CD4-positive, alpha-beta T cell treated with Interleukin-4 for 4 hours (primary cell): ENCODE measurements at places on chromosomes 2 and 18.

DNA sequence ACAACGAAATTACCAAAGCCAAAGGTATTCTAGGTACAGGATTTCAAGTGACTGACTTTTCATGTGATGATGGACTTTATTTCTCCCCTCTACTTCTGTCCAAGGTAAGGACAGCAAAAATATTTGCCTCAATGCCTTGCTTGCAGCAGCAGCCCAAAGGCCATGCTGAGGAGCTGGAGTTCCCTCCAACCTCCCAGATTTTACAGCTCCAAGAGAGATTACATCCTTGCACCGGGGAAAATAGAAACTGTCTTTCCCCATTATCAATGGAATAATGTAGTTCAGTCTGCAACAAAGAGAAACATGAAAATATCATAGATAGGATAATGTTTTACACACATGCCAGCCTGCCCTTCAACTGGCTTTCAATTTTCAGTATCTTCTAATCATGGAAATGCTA lies 13.5 kb downstream of the HSPD1 start:
- no peak for DNase-seq

DNA sequence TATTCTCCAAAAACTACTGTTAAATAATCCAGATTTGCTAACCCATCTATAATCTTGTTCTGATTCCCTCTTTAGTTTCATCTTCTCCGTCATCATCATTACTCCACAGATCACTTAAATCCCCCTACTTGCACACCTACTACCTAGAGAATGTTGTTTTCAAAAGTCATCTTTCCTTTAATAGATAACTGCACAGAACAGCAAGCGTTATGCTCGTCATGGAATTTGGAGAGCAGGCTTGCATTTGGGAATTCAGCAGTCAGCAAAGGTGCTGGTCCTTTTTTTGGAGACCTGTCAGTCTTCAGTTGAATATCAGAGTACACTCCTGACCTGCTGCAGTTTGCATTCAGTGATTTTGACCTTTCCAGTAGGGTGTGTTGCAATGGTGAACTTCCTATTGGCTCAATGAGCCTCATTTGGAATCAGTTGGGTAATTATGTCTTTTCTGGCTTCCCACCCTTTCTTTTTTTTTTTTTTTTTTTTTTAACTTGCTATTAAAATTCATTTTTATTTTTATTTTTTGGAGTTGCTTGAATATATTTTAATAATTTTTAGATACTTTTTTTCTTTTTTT lies 110.6 kb downstream of the HNRNPLL start:
- no peak for DNase-seq

- DNase-seq, result no peak
Observed at GRCh38 chr2:120702061-120702460, 33.6 kb upstream of the GLI2 start.

DNA sequence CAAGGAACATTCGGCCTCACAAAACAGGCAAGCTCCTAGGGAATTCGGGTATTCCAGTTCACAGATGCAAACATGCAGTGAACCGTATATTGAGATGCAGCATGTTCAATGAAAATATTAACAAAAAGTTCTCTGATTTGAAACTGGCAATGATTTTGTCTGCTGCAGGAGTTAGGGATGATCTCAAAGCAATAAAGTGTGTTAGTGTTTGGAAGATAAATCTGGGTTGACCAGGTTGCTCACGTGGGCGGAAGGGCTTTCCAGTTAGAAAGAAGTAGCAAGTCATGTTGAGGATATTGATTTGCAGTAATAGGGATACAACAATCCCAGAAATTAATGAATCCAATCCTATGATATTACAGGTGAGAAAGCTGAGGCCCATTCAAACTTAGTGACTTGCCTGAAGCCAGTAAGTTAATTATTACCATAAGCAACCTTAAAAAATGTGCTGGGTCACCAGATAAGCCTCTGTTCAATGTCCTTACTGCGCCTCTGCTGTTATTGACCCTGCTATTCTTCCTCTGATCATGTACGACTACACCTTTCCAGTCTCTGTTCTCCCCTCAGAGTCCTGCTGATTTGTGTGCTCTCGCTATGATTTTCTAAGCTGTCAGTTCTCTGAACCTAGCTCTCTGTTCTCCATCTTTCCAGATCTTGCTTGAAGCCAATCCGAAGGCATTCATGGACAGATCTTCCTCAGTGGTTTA lies 370.8 kb downstream of the DSEL start:
- no peak for DNase-seq

DNA sequence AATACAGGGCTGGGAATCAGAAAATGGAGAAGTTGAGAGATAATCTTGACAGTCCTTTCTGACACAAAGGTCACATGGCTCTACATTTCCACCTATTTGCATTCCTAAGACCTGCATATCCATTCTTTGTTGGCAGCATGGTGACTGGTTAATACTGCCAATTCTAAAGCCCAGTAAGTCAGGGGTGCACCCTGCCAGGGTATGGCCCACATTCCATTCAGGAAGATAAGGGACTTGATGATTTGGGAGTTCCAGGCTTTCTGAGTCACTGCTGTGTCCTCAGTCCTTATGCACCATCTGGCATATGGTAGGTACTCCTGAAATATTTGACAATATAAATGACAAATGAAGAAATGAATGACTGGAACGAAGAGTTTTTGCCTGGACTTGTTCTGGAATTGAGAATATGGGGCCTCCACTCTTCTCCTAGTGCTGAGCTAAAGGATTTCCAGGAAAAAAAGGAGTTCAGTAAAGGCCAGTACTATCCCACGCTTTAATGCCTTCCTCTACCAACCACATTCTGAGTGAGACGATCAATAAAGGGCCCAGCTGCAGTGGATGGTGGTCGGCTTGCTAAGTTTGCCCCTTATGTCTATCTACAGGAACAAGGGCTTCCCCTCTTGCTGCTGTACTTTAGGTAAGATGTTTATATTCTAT lies 31.7 kb upstream of the EIF2AK3 start:
- no peak for DNase-seq

DNA sequence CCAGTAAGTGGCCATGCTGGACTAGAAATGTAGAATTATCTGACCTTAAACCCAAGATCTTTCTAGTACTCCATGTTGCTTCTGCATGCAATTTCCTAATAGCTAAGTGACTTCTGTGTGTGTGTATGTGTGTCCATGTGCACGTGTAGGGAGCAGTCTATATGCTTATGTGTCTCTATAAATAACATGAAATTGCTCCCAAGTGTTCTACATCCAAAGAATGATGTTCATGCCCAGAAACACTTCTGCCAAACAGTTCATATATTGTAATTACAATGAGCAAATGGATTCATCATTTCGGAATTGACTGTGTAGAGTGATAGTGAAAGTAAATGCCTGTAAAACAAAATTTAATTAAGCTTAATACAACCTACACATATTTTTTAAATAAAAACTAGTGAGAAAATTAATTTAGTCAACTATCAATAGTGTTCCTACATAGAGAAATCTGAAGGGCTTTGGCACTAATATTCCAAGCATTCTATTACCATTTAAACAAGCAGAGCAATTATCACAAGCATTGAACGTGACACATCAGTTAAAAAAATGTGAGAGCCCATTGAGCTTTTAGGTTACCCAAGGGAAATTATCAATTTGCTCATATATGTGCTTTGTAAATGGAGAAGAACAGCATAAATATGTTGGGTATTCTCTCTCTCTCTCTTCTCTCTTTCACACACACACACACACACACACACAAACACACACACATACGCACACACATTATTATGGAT lies 1067.4 kb downstream of the CNTNAP5 start:
- no peak for DNase-seq

GRCh38 chr2:156538083-156538504 lies 101.9 kb downstream of the GPD2 start:
- no peak for DNase-seq

GRCh38 chr2:230947908-230948365 lies 22.9 kb upstream of the GPR55 start:
- DNase-seq, result no peak

DNA sequence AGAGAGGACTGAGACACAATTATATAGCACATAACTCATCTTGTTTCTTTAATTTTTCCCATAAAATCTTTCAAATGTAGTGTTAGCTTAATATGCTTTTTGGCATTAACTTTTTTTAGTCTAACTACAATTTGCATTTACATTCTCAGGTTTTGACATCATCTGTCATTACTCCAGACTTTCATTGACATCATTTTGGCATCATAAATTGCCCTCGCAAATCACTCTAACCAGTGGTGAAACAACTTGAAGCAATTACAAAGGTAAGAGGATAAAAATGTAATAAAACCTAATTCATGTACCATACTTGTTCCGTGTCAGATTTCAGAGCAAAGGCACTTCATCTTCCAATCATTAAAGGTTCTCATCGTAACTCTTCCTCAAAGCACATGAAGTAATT lies 41.4 kb downstream of the RFX8 start:
- no peak for DNase-seq

DNA sequence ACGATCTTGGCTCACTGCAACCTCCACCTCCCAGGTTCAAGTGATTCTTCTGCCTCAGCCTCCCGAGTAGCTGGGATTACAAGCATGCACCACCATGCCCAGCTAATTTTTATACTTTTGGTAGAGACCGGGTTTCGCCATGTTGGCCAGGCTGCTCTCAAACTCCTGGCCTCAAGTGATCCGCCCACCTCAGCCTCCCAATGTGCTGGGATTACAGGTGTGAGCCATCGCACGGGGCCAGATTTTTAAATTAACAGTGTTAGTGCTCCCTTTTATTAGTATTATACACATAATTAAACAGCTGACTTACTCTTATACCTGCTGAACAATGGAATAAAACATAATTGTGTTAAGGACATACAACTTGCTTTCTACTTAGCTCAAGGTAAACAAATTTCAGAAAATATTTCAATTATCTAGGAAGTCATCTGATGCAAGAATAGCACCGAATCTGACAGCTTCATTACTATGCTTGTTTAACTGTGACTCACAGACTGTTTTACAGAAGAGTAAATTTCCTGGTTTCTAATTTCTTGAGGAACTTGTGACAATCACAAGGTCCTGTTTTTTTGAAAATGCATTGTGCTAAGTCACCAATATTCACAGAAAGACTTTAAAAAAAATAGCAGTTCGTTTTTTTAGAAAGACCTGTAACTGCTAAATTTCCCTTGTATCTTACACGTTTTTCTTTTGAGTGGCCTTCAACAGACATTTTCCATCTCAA lies 51.2 kb downstream of the SPIRE1 start:
- no peak for DNase-seq

GRCh38 chr2:45169339-45170190 lies 160.3 kb upstream of the SIX2 start:
- no peak for DNase-seq

GRCh38 chr2:177633111-177633510 lies 240.5 kb downstream of the AGPS start:
- DNase-seq, result no peak

GRCh38 chr2:70042246-70042645 lies 45.0 kb upstream of the PCBP1 start:
- DNase-seq, result no peak

DNA sequence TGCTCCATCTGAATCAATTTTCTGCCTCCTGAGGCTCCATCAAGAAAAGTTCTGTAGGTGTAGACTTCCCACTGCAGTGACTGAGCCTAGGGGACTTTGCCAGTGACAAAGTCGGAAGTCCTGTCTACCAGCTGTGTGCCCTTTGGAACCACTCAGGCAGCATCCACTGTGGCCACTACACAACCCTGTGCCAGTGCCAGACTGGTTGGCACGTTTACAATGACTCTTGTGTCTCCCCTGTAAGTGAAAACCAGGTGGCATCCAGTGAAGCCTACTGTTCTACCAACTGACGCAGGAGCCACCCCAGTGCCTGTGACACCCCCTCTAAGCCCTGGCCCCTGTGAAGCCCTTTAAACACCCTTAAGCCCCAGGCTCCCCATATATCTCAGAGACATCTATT lies 132.1 kb upstream of the SERPINE2 start:
- no peak for DNase-seq

DNA sequence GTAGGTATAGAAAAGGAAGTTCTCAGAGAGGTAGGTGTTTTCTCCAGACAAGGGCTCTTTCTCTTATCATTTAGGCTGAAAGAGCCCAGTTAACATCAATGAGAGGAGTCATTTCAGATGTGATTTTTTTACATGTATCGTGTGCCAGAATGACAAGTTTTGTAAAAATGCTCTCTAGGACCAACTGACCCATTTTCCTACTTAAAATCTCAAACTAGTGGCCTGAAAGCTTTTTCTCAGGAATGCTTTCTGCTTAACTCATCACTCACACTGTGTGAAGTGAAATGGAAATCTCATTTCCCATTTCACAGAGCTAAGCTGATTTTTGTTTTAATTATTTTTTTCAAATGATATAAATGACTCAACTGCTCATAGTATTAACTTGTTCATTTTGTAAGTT lies 128.7 kb upstream of the CYP26B1 start:
- no peak for DNase-seq

GRCh38 chr2:45275242-45275805 lies 266.1 kb upstream of the SIX2 start:
- DNase-seq, result no peak

DNA sequence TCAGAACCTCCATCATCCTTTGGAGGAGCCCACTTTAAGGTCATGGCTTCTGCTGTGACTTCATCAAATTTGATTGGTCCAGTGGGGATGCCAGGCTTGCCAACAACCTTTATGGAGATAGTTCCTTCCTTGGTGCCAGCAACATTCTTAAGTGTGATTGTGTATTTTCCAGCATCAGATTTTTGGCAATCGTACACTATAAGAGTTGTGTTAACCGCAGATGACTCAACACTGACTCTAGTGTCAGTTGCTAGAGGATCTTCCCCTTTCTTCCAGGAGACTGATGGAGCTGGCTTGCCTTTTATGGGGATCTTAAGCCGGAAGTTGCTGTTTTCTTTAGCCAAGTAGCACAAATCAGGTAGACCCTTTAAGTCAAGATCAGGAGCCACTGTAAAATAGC lies 98.7 kb downstream of the PLEKHA3 start:
- no peak for DNase-seq

- no peak for DNase-seq
Observed at GRCh38 chr2:5145801-5146200, 546.4 kb upstream of the SOX11 start.

DNA sequence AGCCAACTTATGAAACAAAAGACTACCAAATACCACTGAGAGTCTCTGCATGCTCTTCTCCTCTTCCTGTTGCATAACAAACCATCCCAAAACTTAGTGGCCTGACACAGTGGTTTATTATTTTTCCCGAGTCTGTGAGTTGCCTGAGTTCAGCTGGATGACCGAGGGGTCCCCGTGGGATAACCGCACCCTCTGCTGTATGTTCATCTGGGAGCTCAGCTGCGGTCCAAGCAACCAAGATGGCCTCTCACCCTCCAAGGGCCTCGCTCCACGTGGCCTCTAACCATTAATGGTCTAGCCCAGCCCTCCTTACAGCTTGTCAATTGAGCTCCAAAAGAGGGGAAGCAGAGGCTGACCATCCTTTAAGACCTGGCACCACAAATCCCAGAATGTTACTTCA lies 17.1 kb downstream of the ITM2C start:
- DNase-seq, result no peak

DNA sequence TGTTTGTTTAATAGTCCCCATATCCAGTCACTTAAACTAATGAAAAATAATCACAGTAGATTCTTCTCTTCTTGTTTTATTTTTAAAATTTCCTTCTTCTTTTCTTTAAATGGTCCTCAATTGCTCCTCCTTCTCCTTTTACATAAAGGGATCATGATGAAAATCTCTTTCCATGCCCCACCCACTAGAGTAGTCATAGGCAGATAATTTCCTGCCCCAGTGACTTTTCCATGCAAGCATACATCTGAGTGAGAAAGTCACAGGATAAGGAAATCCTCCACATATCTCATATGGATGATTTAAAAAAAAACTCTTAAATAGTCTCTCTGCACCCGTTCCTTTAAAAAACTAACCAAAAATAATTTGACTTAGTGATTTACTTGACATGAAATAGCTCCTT lies 552.3 kb upstream of the SETBP1 start:
- no peak for DNase-seq
